ENCODE measurements at places on chromosomes 7 and 10. TPM values are rescaled to one million over a fixed set of nuclear protein-coding genes. Genes with fewer than 3 reads are reported as not detected.

C10orf62 gene
- 0.05 TPM for polyA plus RNA-seq

GNG11 gene
- 0.38 TPM for polyA plus RNA-seq

PPP1R9A gene
- polyA plus RNA-seq, result 3.0 TPM

UBN2 gene
- polyA plus RNA-seq, result 2.6 TPM

TMEM196 gene
- 0.06 TPM for polyA plus RNA-seq

UNCX gene
- 0.03 TPM for polyA plus RNA-seq

Data from H1 (cell line).